ENCODE measurements at places on chromosomes 5 and 9.
A peak's percentile ranks its signal among the peaks of the same experiment; 100 is the strongest.

- DNase-seq = no peak
Observed at GRCh38 chr5:96834016-96834415, 26.3 kb upstream of the ERAP1 start.

- peak; percentile 70 for DNase-seq
Observed at GRCh38 chr9:123069010-123069481, 35.6 kb downstream of the GPR21 start.

DNA sequence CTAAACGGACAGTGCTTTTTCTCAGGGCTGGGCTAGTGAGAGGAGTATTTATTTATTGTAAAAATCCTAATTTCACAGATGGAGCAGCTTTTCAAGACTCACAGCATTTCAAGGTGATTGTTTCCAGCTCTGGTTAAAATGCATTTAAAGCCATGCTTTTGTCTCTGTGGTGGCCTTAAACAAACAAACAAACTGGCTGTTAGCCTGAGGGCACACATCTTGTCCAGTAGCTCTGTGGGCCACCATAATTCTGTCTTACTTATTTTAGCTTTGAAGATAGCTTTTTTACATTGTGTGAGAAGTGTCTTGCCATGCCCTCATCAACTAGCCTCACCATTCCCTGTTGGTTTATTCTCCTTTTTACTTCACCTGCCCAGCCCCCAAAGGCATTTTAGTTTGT, 218.2 kb downstream of the PSAT1 start:
- no peak for DNase-seq

DNA sequence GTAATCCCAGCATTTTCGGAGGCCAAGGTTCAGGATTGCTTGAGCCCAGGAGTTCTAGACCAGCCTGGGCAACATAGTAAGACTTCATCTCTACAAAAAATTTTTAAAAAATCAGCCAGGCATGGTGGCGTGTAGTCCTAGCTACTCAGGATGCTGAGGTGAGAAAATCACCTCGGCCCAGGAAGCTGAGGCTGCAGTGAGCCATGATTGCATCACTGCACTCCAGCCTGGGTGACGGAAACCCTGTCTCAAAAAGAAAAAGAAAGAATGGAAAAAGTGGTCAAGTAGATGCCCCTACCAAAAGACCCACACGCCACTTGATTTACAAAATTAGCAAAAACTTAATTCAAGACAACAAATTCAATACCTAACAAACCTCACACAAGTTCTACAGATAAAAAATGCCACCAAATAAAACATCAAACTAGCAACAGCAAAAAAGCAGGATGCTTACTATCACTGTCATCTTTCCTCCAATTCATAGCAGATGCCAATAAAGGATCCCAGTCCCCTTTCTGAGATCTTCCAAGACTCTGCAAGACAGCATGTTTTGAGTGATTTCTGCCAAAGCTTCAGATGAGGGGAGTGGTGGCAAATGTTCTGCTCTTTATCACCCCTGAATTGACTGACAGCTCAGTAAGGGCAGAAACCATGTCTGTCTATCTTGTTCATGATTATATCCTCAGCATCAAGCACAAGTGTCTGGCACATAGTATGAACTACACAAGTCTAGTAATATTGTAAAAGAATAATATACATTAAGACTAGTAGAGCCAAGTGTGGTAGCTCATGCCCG, 34.2 kb upstream of the TESK1 start:
- DNase-seq = no peak

GRCh38 chr5:143128412-143129071, 274.9 kb downstream of the NR3C1 start:
- peak; percentile 16 for DNase-seq

DNA sequence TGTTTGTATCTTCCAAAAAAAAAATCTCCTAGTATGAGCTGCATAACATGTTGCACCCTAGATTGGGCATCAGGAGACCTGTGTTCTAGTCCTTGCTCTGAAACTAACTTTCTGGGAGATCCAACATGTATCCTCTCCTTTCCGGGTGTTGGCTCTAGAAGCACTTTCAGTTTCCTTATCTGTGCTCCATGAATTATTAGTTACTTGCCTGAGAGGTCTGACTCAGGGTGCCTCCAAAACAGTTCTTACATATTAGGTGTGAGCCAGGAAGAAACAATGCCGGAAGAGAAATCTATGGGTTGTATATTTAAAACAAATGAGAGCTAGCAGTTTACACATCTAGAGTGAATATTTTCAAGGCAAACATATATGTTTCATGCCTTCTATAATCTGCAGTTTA, 36.7 kb upstream of the SLC36A2 start:
- no peak for DNase-seq

DNA sequence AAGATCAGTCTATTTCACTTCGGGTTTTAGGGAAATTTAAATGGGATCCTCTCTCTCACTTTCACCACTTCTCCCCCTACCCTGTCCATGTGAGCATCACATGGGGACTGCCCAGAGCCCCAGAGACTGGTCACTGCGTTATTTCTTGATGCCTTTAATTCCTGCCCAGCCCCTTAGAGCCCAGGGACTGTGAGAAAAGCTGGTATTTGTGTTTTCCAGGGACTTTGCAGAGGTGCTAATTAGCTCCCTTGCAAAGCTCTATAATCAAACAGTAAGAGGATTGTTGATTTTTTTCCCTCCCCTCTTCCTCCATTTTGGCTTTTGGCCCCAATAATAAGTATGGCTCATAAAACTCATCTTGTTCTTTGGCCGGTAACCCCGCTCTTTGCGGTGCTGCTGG, 35.6 kb downstream of the NTRK2 start:
- no peak for DNase-seq

GRCh38 chr9:36401897-36402480, 1.9 kb upstream of the RNF38 start:
- DNase-seq = no peak

DNA sequence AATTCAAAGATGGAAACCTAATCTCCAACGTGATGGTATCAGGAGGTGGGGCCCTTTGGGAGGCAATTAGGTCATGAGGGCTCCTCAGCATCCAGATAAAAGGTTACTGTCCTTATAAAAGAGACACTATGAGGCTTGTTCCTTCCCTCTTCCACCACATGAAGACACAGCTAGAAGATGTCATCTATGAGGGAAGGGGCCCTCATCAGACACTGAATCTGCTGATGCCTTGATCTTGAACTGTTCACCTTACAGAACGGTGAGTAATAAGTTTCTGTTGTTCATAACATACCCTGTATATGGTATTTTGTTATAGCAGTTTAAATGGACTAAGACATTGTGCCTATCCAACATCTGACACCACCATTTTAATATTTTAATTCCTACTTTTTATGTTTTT, 19.7 kb upstream of the CCNH start:
- no peak for DNase-seq

DNA sequence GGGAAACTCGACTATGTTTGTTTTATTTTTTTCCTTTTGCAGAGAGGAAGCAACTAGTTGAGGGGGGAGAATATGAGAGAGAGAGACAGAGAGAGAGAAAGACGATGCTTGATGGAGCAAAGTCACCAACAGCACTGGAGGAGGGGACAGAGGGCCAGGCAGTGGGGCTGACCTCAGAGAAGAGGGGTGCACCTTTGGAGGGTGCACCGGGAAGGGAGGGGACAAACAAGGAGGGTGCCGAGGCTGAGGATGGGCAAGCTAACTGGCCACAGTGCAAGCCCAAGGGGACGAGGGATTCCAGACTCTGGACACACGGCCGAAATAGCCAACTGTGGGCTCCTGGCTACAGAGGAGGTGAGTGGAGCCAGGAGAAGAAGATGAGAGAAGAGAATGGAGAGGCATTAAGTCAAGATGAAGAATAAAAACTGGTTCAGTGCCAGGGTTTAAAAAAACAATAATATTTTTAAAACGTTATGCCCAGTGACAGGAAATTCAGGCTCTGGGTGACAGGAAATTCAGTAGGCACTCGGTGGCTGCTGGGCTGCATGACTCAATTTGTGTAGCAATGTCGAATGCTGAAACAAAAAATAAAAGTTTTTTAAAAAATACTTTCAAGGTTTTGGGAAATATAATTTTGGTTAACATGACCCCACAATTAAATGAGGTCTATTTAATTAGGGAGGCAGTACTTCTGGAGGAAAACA, 13.3 kb upstream of the GLRX start:
- DNase-seq = no peak
